ENCODE measurements at places on chromosomes 12 and 14. TPM values are rescaled to one million over a fixed set of nuclear protein-coding genes. Genes with fewer than 3 reads are reported as not detected.

Gene PRKCH
- 32.5 TPM for total RNA-seq

Gene ACSM4
- total RNA-seq: not detected

Gene SMCO3
- not detected for total RNA-seq

Gene RASAL1
- 3.9 TPM for total RNA-seq

Gene LRRC43
- total RNA-seq: 0.72 TPM

Gene RASSF9
- 2.9 TPM for total RNA-seq

Gene TTC6
- 0.21 TPM for total RNA-seq
